Left ventricle myocardium superior (tissue), 1 donor: ENCODE measurements at places on chromosomes 6 and 20. TPM values are rescaled to one million over a fixed set of nuclear protein-coding genes. Genes with fewer than 3 reads are reported as not detected.

The CRISP3 gene
- not detected for total RNA-seq

The MEP1A gene
- total RNA-seq: not detected

The FAM50B gene
- total RNA-seq: 28.2 TPM

The PAX1 gene
- total RNA-seq: not detected

The DAAM2 gene
- total RNA-seq: 16.1 TPM

The LST1 gene
- total RNA-seq: 6.9 TPM

The TCF21 gene
- 3.3 TPM for total RNA-seq

The PRDM13 gene
- total RNA-seq: not detected

The AVP gene
- total RNA-seq: not detected

The CST2 gene
- total RNA-seq: not detected

DNA sequence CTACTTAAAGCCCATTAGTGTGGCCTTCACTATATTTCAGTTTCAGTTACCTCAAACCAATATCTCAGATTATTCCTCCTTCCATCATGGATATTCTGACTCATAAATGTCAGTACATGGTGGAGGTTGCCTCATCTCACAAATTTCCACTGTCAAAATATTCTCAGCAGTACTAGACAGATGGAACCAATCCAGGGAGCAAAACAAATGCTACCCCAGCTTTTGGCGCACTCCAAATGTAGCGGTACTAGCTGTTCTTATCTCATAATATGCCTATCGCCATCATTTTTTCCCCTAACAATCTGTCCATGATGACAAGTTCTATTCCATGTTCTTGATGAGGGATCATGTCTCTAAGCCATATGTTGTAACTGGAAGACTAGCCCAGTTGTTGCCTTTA is 1026.1 kb downstream of the KIF16B start:
- no peak for DNase-seq

DNA sequence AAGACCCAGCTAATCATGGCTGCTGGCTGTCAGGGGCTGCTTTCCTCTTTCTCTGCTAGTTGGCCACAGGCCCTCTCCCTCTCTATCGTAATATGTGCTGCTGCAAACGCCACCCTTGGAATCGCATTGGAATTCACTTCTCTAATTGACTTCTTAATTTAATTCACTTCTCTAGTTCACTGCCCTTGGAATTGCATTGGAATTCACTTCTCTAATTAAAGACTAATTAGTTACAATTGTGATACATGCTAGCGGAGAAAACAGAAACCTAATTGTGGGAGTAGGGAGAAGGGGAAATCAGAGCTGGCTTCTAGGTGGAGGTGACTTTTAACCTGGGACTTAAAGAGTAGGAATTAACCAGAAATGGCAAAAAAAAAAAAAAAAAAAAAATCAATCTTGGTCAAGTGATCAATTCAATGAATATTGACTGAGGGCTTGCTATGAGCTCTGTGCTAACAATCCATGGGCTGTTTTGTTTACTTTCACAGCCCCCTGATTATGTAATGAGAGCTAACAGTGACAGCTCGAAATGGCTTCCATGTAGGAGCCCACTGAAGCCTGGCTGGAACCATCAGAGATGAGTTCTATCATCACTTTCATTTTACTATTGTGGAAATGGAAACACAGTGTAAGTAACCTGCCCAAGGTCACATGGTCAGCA is 11.3 kb downstream of the ZFP64 start:
- no peak for DNase-seq

DNA sequence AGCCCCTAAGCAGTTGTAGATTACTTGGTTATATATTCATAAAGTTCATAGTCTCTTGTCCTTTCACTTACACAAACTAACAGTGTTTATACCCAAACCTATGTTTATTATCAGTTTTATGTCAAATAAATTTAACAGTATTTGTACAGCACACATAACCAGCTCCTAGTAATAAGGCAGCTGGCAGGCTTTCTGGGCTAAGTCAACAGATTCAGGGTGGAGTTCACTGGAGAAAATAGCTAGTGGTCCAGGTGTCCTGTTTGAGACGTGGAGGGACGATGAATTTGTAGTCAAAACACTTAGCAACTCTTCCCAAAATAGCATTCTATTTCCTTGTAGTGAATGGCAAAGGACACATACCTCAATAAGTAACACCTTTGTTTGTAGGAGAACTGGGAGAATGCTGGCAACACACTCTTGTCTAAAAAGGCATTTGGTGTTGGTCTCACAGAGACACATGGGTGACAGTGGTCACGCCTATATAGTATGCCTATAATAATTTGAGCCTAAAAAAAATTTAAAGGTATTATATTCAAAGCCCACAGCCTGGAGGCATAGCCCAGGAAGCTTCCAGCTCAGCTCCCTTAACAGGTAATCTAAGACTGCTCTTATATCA is 156.4 kb upstream of the CARMIL1 start:
- no peak for DNase-seq

DNA sequence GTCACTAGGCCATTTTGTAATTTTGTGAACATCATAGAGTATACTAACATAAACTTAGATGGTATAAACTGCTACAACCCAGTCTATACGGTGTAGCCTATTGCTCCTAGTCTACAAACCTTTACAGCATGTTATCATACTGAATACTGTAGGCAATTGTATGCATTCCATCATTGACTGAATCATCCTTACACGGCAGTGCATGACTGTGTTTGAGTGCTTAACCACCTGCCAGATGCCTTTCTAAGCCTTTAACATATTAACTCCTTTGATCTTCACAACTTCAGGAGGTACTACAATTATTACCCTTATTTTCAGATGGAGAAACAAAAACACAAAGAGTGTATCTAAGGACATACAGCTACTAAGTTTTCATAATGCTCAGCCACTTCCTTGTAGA is 14.0 kb downstream of the DPPA5 start:
- DNase-seq: no peak

- no peak for DNase-seq
Observed at GRCh38 chr6:42729731-42730130, 7.3 kb upstream of the PRPH2 start.

DNA sequence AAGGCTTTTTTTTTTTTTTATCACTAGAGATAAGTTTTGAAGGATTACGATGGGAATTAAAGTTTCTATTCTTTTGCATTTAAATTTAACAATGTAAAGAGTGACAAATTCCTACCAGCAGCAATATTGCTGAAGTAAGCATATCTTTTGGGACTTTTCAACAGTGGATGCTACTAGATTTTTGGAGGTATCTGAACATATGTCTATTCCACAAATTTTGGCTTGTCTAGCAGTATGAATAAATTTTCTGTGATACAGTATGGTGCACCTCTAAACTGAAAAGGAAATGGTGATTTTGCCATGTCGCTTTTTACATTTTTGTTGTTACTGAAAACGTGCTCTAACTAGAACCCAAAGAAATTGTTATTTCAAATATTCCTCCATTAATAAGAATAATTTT is 368.3 kb upstream of the MANEA start:
- DNase-seq: no peak

GRCh38 chr6:39243809-39244208 is 14.5 kb upstream of the KCNK5 start:
- DNase-seq: no peak

- DNase-seq: no peak
Observed at GRCh38 chr6:69901361-69901760, 35.0 kb downstream of the COL19A1 start.

DNA sequence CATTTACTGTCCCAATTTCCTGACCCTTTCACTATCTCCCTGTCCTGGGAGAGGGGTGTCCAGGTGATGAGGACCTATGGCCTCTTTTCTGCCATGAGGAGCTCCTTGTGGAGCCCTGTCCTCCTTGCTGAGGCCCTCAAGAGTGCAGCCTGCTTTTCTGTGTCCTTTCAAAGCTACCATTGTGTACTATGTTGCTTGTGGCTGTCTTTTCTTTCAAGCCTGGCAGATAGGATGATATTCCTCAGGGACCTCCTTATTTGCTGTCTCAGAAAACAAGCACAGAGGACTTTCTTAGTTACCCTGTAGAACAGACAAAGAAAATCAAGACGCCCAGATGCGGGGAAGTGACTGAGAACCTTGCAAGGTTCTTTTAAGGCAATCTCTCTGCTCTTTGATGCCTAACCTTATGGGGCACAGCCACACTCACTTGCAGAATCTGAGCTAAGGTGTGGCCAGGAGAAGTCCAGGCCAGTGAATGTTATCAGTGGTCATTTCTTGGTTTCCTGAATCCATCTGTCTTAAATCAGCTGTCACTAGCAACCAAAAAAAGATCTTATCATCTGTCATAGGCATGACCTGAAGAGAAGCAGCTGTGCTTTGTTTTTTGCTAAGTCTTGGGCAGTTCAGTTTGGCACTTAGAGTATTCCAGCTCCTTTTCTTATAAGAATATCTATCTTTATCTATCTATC is 17.2 kb downstream of the CARMIL1 start:
- DNase-seq: no peak

GRCh38 chr20:59756241-59756640 is 151.9 kb downstream of the PHACTR3 start:
- DNase-seq: no peak

- peak; percentile 54 for DNase-seq
Observed at GRCh38 chr6:73566954-73567591, 46.2 kb upstream of the EEF1A1 start.

DNA sequence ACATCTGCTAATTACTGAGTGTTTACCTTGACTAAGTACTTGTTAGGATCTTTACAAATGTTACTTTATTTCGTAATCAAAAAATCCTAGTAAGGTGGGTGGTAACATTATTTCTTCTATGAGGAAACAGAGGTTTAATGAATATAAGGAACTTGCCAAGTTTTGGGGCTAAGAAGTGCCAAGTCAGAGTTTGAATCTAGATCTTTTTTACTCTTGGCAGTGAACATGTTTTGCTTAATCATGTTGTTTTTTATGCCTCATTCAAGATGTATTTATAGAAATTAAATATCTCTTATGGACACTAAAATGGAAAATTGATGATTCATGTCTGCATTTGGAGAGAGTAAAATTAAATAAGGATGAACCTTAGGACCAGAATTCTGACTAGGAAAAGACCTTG is 393.7 kb downstream of the UTRN start:
- no peak for DNase-seq

DNA sequence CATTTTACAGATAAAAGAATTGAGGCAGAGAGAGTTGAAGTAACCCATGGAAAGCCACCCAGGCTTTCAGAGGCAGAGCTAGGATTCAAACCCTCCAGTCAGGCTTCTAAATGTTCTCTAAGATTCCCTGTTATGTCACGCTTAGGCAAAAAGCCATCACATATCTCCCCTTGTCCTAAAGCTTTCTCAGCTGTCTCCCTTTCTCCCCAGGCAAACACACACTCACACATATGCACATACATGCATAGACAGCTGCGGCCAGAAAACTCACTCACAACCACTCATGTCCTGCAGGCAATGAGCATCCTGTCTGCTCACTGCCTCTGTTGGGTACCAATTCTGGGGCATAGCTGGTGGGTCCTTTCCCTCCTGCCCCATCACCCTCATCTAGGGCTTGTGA is 595.9 kb upstream of the CHD6 start:
- no peak for DNase-seq

GRCh38 chr20:54980103-54980960 is 504.9 kb downstream of the DOK5 start:
- DNase-seq: no peak

GRCh38 chr6:14396826-14397517 is 279.4 kb downstream of the CD83 start:
- DNase-seq: no peak

DNA sequence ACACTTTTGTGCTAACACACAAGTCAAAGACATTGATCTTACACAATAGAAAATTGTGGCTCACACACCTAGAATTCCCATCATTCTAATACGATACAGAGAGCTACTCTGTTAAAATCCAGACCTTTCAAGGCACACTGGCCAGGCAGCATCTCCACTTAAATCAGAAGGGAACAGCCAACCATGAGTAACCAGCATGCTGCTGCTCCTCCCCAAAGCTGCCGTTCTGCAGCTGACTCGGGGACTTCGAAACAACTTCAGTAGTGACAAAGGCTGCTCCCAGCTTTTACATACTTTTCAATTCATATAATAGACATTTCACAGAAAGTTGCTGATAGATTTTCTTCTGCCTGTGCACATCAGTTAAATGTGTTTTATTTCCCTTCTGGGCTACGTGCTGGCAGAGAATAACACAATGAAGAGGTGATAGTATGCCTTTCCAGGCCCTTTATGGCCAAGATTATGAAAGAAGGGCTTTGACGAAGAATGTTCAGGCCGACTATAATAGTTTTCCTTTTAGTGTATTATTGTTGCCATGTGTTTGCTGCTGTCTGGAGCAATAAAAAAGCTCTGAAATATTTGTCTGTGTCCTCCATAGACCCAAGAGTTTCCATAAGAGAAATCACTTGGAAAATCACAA is 159.0 kb downstream of the GMDS start:
- no peak for DNase-seq

DNA sequence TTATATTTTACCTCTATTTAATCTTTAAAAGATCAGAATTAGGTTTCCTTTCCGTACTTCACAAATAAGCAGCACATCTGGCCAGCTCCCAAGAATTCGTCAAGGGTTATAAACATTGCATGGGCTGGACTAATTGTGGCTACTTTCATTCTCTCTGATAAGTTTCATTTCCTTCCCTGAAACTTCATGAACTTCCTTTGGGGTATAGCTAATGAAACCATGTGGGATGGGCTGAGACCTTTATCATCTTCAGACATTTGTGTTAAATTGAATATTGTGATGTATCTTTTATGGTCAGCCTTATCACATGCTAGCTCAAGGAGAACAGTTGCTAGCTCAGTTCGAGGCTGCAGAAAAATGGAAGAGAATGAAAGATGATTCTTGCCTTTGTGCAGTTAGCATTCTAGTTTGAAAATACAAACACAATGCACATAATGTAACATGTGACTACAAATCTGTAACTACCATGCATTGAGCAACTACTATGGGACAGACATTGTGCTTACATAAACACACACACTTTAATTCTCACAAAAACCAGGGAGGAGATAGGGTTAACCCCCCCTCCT is 1.7 kb upstream of the GMPR start:
- DNase-seq: no peak

DNA sequence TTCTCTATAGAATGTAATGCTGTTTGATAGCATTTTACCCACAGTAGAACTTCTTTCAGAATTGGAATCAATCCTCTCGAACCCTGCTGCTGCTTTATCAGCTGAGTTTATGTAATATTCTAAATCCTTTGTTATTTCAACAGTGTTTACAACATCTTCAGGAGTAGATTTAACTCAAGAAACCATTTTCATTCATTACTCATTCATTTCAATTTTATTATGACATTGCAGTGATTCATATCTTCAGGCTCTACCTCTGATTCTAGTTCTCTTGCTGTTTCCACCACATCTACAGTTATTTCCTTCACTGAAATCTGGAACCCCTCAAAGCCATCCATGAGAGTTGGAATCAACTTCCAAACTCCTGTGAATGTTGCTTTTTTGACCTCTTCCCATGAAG is 93.7 kb downstream of the ZFAND3 start:
- no peak for DNase-seq

GRCh38 chr6:110520209-110520965 is 44.0 kb upstream of the SLC22A16 start:
- DNase-seq: no peak
